ENCODE measurements at places on chromosomes 1 and 21.

DNA sequence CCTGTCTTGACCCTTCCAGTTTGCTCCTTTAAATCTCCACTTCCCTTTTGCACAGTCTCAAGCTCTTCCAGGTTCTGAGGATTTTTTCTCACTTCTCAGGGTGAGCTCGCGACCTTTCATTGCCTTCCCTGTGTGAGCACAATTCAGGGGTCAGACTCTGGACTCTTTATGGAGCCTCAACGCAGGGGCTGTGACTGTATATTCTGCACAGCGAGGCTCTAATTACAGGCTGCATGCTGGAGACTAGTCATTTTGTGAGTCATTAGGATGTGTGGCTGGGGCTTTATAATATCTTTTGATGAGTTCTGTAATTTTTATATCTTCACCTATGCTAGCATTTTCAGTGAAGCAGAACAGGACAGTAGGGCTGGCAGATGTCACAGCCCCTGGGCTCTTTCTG lies 270.7 kb downstream of the KAZN start:
- no peak for DNase-seq

- no peak for DNase-seq
These were observed 27.0 kb downstream of the DNM3 start for GRCh38 chr1:171868217-171868803.

GRCh38 chr1:51663105-51663504 lies 46.2 kb downstream of the OSBPL9 start:
- no peak for DNase-seq

DNA sequence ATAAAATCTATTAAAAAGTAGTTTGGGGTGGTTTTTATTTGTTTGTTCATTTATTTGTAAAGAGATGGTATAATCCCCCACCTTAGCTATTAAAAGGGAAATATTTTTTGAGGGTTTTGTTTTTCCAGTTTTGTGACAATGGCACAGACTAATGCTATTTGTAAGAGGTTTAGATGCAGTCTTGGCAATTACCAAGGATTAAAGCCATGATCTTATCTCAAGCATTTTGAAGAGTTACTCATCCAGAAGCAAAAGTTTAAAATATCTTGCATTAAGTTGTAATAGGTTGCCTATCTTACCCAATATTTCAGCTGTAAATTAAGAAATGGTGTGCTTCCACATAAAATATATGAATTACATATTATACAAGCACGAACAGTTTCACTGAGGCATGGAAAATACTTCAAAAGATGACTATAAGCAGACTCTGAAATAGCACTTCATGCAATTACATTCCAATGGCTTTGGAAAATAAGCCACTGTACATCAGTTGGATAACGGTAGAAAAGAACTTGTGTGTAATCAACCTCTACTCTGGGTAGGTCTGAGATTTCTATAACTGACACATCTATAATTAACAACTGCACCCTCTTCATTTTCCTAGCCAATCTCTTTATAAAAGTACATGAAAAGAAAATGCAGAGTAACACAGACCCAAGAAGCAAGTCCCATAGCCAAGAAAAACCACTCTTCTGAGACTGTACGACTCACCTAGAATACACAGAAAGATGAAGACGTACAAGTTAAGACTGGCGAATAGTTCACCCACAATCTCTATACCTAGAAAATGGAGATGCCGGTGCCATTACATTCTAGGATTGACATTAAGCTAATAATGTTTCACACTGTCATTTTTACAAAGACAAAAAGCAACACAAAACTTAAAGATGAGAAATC lies 95.2 kb downstream of the PTPN14 start:
- no peak for DNase-seq

GRCh38 chr1:22880174-22880601 lies 92.5 kb downstream of the LACTBL1 start:
- DNase-seq = no peak
